A549 (cell line): ENCODE measurements at places on chromosomes 7 and 10. TPM values are rescaled to one million over a fixed set of nuclear protein-coding genes. Genes with fewer than 3 reads are reported as not detected.

DNA sequence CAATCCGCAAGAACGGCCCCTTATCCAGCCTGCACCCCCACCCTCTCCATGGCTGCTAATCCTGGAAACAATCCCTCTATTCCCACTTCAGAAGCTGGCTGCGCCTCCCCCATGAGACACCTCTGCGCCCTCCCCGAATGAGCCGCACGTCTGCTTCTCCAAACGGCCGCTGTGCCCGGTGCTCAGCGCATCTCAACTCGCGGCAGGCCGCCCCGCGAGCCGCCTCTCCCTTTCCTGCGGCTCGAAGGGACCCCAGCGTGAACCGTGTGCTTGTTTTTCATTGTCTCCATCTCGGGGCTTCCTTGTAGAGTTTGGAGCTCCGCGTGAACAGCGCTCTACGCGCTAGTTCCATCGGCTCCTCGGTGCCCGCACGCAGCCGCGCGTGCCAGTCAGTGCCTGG, 20.8 kb upstream of the FXYD4 start:
- no peak for DNase-seq

GRCh38 chr10:114402871-114403540, 1.3 kb downstream of the AFAP1L2 start:
- DNase-seq = no peak

GRCh38 chr10:79226391-79227245, 120.7 kb upstream of the PPIF start:
- no peak for DNase-seq

- DNase-seq = no peak
These were observed 94.3 kb upstream of the SDK1 start for GRCh38 chr7:3206771-3207191.

- no peak for DNase-seq
These were observed 42.3 kb downstream of the ANTXRL start for GRCh38 chr10:46328853-46329689.

- no peak for DNase-seq
These were observed 92.0 kb upstream of the CALN1 start for GRCh38 chr7:72504061-72504706.

DNA sequence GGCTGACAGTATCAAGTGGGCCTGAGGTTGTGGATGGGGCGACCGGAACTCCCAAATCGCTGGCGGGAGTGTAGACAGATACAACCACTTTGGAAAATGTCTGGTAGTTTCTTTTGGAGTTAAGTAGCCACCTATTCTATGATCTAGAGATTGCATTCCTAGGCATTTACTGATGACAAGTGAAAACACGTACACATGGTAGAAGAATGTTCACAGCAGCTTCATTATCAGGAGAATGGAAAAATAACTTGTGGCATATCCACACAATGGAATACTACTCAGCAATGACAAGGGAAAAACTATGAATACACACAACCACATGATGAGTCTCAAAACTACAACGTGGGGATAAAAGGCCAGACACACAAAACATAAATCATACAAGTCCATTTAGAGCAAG, 146.0 kb downstream of the MYOF start:
- DNase-seq = no peak

DNA sequence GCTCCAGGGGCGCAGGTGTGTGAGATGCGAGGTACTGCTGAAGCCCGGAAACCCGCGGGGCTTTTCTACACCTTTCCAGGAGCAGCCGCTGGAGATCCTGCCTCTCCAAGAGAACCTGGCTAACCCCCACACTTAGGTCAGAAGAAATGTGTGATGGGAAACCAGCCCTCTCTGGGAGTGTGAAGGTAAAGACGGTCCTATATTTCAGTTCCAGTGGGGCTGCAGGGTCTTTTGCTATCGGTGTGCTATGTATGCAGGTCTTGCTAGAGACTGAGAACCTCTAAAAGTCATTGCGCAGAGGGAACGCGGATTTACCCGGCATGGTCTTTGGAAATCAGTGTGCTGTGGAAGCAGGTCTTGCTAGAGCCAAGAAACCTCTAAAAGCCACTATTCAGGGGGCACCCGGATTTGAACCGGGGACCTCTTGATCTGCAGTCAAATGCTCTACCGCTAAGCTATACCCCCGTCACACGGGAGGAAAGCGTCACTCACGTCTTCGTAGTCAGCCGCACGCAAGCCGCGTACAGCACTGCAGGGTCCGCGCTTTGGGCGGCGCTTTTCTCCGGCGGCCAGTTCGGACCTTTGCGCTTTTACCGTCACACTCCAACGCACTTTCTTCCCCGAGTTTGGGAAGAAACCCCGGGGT, 46.0 kb downstream of the ZNF777 start:
- DNase-seq = peak; percentile 29

DNA sequence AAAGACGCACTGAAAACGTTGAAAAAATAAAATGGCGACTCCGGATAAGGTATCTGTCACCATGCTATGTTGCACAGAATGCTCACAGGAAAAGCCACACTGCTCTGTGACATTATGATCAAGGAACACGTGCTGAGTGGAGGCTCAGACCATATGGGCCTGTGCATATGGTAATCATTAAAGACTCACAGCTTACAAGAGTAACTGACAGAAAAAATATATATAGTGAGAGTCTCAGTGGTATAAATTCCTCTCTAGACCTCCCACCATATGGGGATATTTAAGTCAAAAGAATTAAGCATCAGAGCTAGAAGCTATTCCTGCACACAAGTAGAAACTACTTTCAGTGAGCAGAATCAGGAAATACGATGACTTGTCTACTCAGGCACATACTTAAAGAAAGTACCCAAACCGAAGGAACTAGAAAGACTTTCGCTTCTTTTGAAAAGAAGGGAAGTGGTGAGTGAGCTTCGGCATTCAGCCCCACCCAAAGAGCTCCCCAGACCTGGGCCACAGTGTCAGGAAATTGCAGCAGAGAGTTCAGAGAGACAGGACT, 65.1 kb upstream of the MPP7 start:
- DNase-seq = no peak

NUTM2E gene
- 0.22 to 0.37 TPM (median 0.29 TPM) in 3 replicates for polyA plus RNA-seq

MMD2 gene
- not detected in 3 replicates for polyA plus RNA-seq

NACAD gene
- 0.30 to 0.43 TPM (median 0.40 TPM) in 3 replicates for polyA plus RNA-seq
